ENCODE measurements at places on chromosomes 4 and X.

DNA sequence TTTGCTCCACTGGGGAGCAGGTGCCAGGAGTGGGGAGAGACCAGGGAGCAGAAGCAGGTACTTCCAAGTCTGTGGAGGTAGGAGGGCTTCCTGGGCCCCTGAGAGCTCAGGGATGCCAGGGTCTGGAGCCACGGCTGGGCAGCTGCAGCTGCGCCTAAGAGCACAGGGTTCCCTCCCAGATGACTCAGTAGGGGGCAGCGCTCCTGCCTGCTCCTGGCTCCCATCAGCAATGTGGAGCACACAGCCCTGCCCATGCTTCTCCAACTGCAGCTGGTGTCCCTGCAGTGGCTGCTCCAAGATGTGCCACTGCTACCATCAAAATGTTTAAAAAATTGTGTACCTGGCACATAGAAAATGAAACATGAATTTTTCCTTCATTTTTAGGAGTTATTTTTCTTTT, 1028.2 kb downstream of the PCDH7 start:
- DNase-seq, result no peak

GRCh38 chr4:48913346-48913745, 6.8 kb upstream of the OCIAD2 start:
- no peak for DNase-seq

DNA sequence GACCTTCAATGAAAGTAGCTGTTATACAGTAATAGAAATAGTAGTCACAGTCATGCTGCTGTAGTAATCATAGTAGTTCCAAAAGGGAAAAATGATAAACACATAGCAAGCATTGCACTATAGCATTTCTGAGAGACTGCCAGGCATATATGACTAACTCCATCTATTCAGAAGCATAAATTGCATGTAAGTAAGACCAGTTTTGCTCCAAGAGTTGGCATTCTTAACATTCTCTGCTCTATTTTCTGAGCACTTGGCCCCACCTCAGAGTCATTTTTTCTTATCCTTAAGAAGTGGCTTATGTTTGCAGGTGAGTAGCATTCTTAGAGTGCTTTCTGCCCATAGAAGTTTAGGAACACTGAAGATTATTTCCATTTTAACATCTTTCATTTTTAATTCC, 490.3 kb upstream of the TECRL start:
- DNase-seq, result no peak

DNA sequence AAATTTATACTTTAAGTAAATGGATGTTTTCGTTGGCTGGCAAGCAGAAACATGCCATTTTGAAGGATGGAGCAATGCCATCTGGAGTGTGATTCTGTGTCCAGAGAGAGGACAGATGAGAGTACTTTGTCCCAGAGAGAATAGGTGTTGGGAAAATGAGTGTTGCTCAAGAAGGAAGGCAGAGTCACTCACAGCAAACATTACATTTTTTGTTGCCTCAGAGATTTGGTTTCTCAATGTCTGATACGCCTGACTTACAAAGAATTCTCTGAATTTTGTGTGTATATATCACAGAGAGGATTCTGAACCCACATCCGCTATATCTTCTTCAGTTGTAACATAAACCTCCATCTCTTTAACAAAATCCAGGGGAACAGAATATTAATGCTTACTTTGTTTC, 102.8 kb upstream of the PCDH18 start:
- DNase-seq, result no peak

- no peak for DNase-seq
Measured at GRCh38 chr4:110959041-110959643, 336.3 kb upstream of the PITX2 start.

Measured in activated gamma-delta T cell treated with anti-CD3 and anti-CD28 coated beads, Interleukin-2, amount 50 U/mL, for 16 hours (primary cell).